ENCODE measurements at places on chromosomes 6 and 20.

DNA sequence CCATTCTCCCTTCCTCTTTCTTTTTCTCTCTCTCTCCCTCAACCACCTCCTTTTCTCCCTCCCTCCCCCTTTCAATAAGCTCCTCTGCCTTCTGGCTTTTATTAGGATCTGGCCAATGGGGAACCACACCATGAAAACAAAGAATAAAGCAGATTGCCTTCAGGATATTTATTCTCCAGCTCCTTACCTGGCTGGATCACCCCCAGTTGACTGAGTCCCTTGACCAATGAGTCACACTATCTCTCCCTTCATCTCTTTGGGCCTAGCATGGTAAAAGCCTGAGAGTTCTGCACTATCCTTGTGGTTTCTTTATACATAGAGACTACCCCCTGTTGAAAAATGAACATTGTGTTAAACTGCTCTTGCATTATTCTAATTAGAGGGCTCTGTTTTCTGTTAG lies 476.8 kb downstream of the EPHA7 start:
- DNase-seq, result no peak

DNA sequence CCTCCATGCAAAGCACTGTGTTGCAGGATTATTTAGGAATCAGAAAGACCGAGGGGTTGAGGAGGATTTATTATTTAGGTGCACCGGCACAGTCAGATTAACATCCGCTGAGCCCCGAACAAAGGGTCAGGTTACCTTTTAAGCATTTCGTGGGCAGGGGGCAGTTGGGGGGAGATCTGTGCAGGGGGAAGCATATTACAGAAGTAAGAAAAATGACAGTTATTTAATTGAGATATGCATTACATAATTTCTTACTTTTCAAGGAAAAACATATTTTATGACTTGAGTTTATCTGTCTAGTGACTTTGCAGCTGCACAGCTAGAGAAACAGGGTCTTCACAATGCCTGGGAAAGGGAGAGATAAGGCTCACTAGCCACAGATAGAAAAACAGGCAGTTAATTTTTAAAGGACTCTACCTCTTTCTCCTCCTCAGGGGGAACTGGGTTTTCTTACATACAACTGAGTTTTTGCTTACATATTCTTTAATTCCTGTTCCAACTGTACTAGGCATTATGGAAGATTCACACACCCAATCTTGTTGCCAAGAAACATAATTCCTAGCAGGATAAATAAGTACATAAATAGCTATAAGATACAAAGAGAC lies 1.7 kb upstream of the HINT3 start:
- no peak for DNase-seq

DNA sequence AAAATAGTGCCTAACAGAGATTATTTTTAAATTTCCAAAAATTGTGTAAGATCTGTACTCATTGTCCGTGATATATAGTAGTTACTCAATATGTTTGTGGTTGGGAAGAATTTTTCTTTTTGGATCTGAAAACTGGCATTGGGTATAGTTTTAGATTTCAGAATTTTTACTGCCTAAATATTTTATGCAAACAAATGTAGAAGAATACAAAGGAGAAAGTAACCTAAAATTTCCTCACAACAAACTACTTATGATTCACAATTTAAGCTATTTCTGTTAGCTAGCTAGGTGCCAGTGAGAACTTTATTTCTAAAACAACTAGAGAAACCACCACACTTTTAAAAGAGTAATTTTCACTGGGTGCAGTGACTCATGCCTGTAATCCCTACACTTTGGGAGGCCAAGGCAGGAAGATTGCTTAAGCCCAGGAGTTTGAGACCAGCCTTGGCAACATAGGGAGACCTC lies 38.8 kb downstream of the SESN1 start:
- DNase-seq, result no peak

DNA sequence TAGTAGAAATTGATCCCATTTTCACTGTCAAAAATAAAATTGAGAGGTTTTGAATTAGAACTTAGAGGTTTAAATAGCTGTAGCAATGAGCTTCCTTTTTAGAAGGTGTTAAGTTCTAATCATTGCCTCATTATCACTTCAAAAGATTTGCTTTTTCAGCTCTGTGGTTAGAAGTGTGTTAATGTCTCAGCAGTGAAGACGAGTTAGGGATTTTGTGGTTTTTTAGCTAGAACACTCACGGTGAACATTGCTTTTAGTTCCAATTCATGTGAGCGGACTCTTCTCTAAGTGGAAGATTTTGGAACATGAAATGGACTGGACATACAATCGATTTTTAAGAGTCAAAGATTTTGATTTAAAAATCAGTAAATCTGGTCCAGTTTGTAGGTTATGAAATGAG lies 12.7 kb upstream of the IFNGR1 start:
- DNase-seq, result no peak

DNA sequence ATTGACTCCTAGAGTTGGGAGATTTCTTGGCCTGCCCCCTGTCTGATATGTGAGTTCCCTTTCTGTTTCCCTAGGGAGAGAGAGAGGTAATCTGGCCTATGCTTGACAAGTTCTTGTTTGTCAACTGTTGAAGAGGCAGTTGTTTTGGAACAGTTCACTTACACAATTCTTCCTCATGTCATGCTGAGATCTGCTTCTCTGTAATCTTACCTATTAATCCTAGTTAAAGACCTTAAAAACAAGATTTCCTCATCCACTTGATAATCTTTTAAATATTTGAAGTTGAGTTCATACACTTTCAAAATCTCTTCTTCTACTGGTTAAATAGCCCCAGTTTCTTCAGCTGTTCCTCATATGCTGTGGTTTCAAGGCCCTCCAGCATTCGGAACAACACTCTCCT lies 89.9 kb downstream of the FIG4 start:
- DNase-seq, result no peak

GRCh38 chr6:69232911-69233448 lies 563.8 kb downstream of the LMBRD1 start:
- no peak for DNase-seq

DNA sequence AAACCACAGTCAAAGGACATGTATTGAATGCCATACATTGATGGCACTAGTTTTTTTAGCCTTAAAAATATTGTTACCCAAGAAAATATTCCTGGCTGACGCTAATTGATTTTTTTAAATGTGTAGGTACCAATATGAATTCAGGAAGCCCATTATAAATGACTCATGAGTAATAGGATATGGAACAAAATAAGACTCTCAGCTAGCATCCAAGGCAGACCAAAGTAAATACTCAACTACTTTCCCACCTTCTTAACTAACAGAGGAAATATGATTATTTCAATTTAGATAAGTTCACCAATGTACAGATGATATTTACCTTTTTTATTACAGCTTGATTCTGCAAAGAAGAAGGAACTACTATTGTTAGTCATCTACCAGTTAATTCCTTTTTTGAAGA lies 43.2 kb upstream of the TXNDC5 start:
- DNase-seq, result no peak
